ENCODE measurements at places on chromosomes 16 and 17.

- no peak for DNase-seq
Measured at GRCh38 chr16:87297407-87297806, 19.8 kb downstream of the C16orf95 start.

- peak; percentile 54 for DNase-seq
Measured at GRCh38 chr16:81366316-81366932, 51.7 kb downstream of the GAN start.

DNA sequence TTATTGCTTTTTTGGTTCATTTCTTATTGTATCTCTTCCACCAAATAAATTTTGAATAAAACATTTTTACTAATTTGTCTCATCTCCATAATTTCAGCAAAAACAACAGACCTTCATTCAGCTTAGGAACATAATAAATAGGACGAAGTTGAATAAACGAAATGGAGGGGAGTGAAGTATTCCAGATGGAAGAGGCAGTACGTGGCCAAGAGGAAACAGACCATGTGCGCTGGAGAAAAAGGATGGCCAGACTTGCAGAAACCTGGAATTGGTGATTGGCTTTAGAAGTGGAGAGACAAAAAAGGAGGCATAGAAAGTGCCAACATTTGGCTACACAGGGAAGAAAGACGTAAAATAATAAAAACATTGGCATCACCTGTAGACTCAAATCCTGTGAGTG lies 113.5 kb downstream of the USP22 start:
- no peak for DNase-seq

DNA sequence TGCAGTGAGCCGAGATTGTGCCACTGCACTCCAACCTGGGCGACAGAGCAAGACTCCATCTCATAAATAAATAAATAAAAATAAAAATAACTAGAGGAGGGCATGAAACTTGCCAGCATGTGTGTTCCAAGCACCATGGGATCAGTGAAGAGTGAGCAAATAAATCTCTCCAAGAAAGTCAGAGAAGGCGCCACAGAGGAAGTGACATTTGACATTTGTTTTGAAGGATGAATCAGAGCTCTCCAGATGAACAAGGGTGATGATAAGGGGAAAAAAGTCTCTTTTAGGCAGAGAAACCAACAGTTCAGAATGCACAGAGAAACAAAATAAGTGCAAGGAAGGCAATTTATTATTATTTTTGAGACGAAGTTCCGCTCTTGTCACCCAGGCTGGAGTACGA lies 50.3 kb downstream of the IST1 start:
- DNase-seq, result no peak

- DNase-seq, result no peak
Measured at GRCh38 chr16:85781156-85781555, 18.2 kb downstream of the EMC8 start.

DNA sequence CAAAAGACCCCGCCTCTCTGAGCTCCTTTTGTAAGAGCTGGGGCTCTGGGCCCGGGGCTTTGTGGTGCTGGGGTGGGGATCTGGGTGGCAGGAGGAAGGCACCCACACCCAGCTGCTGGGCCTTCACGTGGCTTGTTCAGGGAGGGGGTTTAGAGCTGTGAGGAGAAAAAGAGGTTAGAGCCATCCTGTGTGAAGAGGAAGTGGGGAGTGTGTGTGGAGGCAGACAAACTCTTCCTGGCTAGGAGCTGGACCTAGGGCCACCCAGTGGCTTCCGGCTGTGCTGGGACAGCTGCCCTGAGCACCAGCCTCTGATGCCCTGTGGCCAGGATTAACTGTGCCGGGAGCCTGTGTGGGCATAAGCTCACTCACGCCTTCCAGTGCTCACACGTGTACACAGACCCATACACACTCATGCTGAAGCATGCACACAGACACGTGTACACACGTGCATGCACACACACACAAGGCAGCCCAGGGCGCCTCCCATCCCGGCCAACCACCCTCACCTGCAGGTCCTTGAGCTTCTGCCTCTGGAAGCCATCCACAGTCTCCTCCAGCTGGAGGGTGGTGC lies 7.4 kb downstream of the CIBAR2 start:
- no peak for DNase-seq

- no peak for DNase-seq
Measured at GRCh38 chr16:79850348-79850747, 249.8 kb upstream of the MAF start.

DNA sequence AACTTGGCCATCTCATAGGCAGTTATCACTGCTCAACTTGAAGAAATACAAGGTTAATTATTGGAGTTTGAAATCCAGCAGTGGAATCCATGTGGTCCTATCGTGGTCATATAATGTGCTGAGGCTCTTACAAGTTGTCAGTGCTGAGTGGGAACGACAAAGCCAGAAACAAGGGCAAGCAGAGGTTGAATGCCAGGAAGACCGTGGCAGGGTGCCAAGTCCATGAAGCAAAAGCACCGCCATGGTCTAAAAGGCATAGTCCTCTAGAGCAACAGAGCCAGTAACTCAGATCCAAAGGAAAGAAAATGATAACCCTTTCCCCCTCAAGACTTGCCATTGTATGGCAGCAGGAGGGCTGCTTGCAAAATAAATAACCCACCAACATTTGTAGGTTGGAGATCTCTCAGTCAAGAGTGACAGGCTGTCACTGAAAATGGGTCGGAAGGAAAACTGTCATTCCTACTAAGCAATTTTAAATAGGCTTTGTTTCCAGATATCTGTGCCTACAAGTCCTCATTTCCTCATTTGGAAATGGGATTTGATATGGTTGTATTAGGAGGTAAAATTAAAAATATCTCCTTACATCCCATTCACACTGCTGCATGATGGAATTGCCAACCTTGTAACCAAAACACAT lies 36.4 kb upstream of the HSBP1 start:
- DNase-seq, result no peak

GRCh38 chr17:66405836-66406677 lies 103.6 kb downstream of the PRKCA start:
- DNase-seq, result no peak

DNA sequence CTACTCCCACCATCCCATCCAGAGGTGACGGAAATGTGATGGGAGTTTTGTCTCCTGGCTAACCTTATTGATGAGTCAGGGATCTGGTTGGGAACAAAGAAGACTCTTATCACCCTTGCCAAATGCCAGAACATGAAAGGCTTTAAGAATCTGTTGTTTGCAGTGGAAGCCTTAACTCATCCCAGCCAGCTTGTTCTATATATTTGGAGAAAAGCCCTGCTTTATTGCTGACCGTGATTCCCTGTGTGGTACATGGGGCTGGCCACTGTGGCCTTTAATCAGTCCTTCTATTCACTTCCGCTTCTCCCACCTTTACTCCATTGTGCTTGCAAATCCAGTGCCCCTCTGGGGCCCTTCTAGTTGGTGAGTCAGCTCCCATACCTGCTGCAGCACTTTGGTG lies 156.6 kb downstream of the PHKB start:
- no peak for DNase-seq

DNA sequence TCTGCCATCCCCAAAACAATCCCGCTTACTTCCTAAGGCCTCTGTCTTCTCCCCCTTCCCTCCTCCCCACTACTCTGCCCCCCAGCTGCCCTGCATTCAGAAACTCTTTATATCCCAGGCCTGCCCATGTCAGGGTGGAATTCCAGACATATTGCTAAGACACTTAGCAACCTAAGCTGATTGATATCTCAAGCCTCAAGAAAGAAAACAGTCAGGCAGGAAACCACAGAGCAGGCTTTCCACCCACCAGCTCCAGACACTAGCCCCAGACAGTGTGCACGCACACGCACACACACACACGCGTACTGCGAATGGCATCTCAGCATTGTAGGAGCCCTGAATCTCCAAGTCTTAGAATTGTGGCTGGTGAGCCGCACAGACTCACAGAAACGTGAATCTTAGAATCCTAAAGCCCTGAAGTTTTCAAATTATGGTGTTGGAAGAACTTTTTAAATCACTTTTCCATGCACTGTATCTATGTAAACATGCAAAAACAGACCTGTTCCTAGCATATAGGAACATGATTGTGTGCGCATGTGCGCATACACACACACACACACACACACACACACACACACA lies 8.8 kb upstream of the LPCAT2 start:
- peak; percentile 86 for DNase-seq

- no peak for DNase-seq
Measured at GRCh38 chr17:16989953-16990860, 18.3 kb upstream of the TNFRSF13B start.

DNA sequence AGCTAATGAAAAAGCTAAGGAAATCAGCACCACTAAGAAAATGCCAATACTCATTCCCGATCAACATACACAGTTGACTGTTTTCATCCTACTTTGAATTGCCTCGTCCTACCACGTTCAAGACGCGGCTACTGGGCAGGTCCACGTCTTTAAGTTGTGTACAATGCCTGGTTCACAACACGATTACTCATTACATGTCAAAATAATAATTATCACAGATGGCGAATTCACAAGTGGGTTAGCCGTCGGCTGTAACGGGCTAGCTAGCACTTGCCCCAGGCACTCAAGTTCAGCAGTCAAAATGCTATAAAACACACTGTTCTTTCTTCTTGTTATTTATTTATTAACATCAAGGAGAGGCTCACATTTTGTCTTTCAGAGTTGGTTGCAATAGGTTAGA lies 124.2 kb downstream of the ZFHX3 start:
- DNase-seq, result no peak

DNA sequence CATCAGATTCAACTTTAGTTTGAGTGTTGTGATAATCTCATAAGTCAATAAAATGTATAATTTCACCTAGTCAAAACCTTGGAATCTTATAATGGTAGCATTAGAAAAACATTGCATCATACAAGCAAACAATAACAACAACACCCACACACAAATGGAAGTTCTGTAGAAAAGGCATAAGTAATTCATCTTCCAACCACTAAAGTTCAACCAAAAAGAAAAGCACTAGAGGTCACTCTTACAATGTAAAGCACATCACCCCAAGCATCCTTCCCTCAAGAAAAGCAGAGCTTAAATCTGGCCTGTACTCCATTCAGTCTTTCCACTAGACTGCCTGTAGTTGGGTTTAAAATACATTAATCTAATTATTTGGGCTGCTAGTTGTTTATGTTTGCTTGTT lies 1.8 kb downstream of the CNTNAP4 start:
- DNase-seq, result peak; percentile 18

GRCh38 chr17:64128787-64129514 lies 993 bp downstream of the ERN1 start:
- DNase-seq, result peak; percentile 56

DNA sequence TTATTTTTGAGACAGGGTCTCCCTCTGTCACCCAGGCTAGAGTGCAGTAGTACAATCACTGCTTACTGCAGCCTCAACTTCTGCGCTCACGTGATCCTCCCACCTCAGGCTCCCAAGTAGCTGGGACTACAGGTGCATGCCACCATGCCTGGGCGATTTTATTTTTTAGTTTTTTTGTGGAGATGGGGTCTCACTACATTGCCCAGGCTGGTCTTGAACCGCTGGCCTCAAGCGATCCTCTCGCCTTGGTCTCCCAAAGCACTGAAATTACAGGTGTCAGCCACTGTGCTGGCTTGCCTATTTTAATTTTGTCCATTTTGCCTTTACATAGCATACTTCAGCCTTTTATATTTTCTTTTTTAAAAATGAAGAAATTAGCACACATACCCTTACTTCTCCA lies 51.2 kb downstream of the TTC19 start:
- no peak for DNase-seq

DNA sequence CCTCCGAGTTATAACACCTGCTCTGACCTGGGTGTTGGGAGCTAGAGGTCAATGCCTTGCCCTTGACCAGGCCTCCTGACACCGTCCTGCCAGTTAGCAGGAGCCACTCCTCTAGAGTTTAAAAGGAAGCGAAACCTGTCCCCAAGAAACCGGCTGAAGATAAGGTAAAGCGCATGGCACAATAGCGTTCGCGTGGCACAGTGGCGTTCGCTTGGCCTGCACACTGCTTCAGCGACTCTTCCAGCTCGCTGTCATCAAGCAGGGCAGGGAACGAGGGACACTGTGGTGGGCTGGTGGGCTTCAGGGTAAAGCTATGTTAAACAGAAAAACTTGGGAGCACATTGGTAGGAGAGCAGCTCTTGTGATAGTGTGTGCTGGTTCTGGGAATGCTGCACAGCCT lies 28.2 kb upstream of the ETV4 start:
- no peak for DNase-seq

DNA sequence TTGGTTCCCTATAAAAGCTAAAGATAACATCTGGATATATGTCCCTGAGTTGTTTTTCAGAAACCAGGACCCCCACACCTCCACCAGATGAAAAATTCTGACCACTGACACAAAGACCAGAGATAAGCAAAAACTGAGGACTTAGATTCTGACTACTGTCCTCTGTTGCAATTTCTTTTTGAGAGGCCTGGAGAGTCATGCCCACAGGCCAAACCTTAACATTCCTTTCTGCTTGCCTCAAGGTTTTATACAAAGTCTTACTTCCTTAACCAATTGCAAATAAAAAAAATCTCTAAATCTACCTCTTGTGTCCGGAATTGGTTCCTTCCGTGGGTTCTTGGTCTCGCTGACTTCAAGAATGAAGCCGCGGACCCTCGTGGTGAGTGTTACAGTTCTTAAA lies 228.5 kb downstream of the ABCC12 start:
- no peak for DNase-seq

GRCh38 chr17:79707931-79708891 lies 22.5 kb upstream of the ENPP7 start:
- peak; percentile 75 for DNase-seq

- no peak for DNase-seq
Measured at GRCh38 chr16:88809068-88809675, 2.6 kb downstream of the APRT start.

DNA sequence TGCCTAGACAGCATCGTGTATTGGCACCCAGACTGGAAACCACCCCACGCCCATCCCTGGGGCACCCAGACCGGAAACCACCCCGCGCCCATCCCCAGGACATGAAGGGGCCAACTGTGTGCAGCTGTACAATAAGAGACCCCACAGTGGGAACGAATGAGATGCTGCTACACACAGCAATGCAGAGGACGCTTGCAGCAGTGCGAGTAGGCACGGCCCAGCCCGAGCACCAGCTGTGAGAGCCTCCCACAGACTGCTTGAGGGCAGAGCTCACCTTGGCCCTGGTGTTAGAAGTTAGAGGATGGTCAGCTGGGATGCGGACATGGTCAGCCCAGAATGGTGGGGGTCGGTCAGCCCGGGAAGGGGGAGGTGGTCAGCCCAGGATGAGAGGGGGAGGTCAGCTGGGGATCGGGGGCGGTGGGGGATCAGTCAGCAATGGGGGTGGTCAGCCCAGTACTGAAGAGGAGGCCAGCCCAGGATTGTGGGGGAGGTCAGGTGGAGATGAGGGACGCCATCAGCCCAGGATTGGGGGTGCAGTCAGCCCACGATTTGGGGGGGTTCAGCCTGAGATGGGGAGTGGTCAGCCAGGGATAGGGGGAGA lies 340.0 kb downstream of the C16orf95 start:
- DNase-seq, result no peak

- no peak for DNase-seq
Measured at GRCh38 chr17:19747829-19748806, at the start of gene ALDH3A1. Gene ALDH3A1 (minus strand): TSS chr17:19748298. CDS start chr17:19745129, 3,169 bp downstream.

Data from urothelium cell line (cell line).